Urinary bladder (tissue), 4 donors: ENCODE measurements at places on chromosomes 1 and 21.

- DNase-seq = no peak
These were observed 24.4 kb downstream of the FTCD start for GRCh38 chr21:46130831-46131587.

DNA sequence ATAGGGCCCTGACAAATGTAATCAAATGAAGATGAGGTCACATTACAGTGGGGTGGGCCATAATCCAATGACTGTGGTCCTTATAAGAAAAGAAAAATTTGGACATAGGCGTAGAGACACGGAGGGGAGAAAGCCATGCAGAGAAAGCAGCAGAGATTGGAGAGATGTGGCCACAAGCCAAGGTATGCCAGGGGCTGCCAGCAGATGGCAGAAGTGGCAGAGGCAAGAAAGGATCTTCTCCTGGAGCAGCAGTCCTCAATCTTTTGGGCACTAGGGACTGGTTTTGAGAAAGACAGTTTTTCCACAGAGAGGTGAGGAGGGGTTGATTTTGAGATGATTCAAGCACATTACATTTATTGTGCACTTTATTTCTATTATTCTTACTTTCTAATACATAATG is 355.1 kb downstream of the NPHP4 start:
- DNase-seq = no peak

DNA sequence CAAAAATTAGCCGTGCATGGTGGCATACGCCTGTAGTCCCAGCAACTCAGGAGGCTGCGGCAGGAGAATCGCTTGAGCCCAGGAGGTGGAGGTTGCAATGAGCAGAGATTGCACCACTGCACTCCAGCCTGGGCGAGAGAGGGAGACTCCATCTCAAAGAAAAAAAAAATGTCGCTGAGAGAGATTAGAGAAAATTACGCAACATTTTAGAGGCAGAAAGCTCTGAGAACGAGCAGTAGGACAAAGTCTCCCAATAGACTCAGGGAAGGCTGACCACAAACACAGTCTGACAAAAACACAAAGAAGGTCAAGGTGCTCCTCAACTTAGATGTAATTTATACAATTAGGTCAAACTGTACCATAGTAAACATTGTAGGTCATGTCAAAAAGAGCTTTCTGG is 367.6 kb upstream of the ZRANB2 start:
- no peak for DNase-seq

GRCh38 chr1:11198257-11198656 is 9.1 kb downstream of the ANGPTL7 start:
- no peak for DNase-seq

- no peak for DNase-seq
These were observed 166.6 kb downstream of the CYYR1 start for GRCh38 chr21:26406526-26406925.

DNA sequence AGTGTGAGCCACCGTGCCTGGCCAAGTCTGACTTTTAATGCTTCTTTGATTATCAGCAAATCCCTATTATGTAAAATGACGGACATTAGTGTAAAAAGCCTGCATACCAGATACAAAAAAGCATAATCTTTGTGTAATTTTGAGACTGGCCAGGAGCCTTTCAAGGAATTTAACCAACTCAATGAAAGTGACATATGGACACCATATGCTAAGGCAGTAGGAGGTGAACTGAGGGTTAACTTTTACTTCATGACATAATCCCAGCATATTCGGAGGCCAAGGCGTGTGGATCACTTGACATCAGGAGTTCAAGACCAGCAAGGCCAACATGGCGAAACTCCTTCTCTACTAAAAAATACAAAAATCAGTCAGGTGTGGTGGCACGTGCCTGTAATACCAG is 94.6 kb downstream of the EIF4G3 start:
- DNase-seq = no peak

DNA sequence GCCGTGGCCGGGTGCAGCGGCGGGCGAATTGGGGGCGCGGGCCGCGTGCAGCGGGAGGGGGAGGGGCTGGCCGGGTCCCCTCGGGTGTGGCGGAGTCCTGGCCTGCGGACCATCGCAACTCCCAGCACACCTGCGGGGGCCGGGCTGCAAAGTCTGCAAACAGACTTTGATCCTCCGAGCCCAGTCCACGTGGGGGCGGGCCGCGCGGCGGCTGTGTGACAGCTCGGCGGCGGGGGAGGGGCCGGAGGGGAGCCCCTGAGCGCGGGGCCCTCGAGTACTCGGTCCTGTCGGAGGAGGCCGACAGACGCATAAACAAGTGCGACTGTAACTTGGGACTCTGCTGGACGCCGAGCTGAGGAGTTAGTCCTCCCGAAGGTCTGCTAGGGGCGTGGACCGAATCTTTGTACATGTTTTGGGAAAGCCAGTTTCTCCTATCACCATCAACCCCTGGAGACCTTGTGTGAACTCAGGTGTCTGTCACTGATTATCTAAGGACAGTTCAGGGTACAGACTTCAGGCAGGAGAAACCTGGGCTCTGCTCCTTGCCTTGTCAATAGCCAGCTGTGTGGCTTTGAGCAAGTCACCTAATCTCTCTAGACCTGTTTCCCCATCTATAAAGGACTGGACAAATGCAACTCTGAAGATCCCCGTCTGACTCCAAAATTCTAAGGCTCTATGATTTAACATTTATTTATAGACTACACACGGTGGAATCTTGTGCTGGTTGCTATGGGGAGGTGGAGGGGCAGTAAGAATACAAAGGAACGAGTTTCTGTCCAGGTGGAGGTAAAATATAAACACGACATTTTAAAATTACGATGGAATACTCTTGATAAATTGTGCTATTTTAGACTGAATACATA is 710 bp upstream of the SLC30A1 start:
- DNase-seq = no peak

DNA sequence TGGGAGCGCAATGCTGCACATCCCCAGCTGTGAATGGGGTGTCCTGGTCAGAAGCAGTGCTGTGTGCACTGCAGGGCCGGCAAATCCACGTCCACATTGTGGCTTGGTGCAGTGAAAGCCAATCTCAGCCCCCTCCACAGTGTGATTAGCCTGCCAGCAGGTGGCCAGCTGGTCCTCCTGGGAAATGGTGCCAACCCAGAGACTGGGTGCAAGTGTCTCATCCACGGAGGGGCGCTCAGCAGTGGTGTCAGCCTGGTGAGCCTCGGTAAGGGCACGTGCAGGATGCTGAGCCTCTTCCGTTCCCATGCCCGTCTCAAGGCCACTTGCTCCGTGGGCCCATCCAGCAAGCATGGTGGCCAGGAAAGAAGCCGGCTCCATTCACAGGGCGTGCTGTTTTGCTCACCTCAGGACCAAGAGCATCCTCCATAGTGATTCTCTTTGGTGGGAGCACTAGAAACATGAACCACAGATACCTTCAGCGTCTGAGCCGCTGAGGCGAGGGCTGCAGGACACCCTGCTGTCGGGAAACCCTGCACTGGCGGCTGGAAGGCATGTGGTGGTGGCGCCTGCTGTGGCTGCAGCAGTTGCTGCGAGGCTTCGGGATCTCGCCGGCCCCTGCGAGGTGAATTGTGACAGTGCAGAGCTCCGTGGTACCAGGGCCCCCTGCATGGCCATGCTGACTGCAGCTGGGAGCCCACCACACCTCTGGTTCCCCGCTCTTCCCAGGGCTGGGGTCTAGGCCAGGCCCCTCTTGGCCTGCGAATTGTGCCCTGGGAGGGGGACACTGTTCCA is 2.0 kb upstream of the SMYD3 start:
- no peak for DNase-seq

- DNase-seq = no peak
These were observed 13.8 kb downstream of the TMEM51 start for GRCh38 chr1:15167386-15167785.

DNA sequence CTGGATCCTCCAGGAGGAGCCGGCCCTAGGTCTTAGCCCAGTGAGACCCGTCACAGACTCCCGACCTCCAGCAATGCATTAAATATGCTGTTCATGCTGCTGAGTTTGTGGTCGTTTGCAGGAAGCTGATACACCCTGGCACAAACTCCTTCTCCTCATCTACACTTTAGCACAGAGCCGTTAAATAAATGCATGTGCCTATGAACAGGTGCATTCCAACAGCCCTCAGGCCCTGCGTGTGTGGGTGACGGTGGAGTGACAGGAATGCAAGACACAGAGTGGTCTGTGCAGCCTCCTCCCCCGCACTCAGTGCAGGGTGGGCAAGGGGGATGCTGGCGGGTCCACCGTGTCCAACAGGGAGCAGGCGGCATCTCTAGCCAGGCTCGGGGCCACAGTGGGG is 106.6 kb upstream of the TMPRSS2 start:
- no peak for DNase-seq

DNA sequence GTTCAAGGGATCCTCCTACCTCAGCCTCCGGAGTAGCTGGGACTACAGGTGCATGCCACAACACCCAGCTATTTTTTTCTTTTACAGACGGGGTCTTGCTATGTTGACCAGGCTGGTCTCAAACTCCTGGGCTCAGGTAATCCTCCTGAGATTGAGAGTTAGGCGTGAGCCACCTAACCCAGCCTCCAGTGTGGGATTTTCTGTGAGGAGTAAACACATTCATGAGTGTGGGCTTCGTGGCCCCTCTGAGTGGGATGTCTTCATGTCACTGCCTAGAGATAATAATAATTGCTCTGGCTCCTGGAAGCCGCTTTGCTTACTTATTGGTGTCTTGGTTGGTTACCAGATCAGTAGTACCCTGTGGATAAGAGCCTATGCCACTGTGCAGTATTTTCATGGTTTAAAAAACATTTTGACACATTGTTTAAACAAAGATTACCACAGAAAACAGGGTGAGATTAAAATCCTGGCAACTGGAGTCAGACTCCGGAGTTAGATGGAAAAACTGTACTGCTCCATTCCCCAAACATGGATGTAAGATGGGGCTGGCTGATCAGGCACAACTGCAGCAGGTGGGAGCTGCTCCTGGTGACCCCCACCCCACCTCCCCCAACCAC is 159.1 kb upstream of the RAB4A start:
- DNase-seq = no peak

DNA sequence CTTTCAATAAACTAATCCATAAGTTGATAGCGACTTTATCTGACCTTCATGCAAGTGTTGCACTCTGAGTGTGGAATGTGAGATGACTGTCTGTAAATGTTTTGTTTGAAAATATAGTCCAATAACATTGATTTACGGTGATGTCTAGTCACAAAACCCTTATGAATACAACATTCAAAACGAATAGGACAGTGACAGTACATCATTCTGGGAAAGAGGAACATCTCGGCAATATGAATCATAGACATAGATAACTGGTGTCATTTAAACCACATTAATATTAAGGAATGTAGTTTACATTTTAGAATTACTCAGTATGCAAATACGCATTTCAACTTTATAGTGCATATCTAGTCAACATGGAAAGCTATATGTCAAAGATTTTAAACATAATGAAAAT is 1311.6 kb upstream of the ADGRL4 start:
- no peak for DNase-seq

GRCh38 chr1:44645476-44646244 is 28.6 kb downstream of the TMEM53 start:
- DNase-seq = no peak

DNA sequence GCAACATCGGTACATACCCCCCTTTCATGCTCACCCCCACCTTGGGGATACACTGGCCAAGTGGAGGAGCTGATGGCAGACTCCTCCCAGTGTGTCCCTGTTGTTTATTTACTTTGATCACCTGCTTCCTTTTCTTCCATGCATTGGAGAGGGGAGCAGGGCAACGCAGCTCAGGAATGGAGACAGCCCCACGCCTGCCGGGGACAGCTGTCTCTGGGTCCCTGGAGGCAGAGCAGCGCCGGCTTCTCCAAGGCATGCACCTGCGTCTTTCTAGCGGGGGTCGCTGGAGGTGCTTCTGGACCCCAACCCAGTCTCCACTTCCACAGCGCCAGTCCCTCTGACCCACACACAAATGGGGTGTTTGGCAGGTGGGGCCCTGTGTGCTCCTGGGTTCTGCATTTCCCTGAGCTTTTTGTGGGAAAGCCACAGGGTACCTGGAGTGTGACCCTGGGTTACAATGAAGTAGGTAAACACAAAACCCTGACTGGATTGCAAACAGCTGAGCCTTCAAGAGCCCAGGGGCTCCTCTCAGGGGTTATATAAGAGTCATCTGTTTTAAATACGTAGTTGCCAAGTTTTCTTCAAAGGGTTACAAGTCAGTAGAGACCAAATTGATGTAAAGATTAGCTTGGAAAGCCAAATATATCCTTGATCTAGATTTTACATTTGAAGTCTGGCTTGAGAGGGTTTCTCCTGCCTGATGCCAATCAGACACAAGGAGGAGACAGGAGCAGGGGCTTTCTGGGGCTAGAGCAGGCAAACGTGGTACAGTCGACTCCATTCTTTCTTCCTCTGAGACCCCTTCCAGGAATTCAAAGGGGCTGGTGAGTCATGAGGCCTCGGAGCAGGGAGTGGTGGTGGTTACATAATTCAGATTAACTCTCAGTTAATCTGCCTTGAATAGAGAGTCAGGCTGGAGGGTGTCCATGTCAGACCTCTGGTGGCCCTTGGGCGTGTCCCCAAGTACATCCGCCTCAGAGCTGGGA is 4.5 kb downstream of the AJAP1 start:
- DNase-seq = no peak

DNA sequence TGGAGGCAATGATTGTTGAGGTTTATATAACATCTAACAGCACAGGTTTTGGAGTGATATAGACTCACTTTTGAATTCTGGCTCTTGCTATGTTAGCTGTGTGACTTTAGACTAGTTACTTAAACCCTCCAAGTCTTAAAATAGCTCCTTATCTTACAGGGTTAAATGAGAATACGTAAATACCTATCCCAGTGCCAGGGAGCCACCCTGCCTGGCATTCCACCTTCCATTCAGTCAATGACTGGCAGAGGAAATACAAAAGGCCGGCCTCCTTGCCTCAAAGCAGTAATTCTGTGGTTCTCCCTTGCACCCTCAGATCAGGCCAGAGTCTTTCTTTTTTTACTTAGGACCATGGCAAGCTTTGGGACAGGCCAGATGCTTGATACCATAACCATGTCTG is 31.8 kb downstream of the DBT start:
- DNase-seq = no peak

GRCh38 chr1:229130028-229130668 is 140.8 kb upstream of the RAB4A start:
- no peak for DNase-seq

GRCh38 chr1:246709835-246710234 is 14.4 kb upstream of the SCCPDH start:
- DNase-seq = no peak

DNA sequence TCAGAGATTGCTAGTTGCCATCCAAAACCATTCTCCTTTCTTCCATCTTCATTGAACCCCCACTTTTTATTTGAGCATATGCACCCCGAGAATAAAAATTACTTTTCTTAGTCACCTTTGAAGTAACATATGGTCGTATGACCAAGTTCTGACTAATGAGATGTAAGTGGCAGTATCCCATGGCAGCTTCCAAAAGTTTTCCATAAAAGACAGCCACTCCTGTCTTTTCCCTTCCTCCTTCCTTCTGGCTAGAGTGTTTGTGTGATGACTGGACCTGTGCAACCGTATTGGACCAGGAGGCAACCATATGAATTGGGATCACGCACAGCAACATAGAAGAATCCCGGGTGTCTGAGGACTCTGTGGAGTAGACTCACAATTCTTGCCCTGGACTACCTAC is 41.1 kb upstream of the CCSAP start:
- no peak for DNase-seq

DNA sequence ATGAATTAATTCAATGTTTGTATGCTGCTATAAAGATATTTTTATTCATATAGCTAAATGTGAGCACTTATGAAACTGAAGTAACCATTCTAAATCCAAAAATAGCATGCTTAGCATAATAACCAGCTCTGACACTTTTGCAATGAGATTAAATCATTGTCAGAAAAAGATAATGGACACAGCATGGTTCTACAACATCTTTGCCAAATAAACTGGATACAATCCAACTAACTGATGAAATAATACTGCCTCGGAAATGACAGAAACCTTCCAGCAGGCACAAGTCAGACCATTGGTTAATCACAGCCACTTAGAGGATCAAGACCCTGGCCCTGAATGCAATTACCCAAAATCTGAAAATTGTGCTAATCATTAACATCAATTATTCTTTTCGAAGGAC is 592.7 kb upstream of the ADGRL4 start:
- no peak for DNase-seq
